ENCODE measurements at places on chromosomes 16 and 17. TPM values are rescaled to one million over a fixed set of nuclear protein-coding genes. Genes with fewer than 3 reads are reported as not detected.

NPW gene
- total RNA-seq: 226 TPM

AP2B1 gene
- total RNA-seq: 198 TPM

SALL1 gene
- not detected for total RNA-seq

SPATA22 gene
- not detected for total RNA-seq

KRT16 gene
- total RNA-seq: 0.61 TPM

ZNF646 gene
- 17.7 TPM for total RNA-seq

ATAD5 gene
- total RNA-seq: 9.5 TPM

MRPL28 gene
- total RNA-seq: 61.4 TPM

SPNS2 gene
- 1.6 TPM for total RNA-seq

CMTM4 gene
- total RNA-seq: 77.8 TPM

KPNA2 gene
- total RNA-seq: 330 TPM

COG7 gene
- 22.1 TPM for total RNA-seq

ABAT gene
- 4.7 TPM for total RNA-seq

CEP295NL gene
- 1.9 TPM for total RNA-seq

SP2 gene
- 22.2 TPM for total RNA-seq
